Gastrocnemius medialis (tissue), 4 donors: ENCODE measurements at places on chromosomes 5 and 9.

DNA sequence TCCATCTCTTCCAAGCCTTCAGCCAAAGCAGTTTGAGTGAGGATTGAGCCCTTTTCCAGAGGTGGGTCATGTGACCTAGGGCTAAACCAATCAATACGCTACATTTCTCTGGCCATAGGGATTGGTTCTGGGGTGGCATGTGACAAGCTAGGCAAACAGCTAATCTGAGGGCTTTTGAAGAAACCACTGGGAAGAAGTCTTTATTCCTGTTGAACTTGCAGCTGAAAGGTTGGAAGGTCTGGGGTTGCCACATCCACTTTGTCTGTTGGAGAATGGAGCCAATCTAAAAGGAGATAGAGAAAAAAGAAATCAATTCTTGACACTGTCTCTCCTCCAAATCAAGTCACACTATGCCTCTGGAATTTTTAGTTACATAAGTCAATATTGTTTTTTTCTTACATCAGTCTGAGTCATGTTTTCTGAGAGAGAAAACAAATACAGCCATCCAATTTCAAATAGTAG lies 637.8 kb upstream of the WWC1 start:
- no peak for DNase-seq

- no peak for DNase-seq
These were observed 241.7 kb downstream of the DOCK8 start for GRCh38 chr9:456365-456764.

GRCh38 chr5:58149746-58150145 lies 310.1 kb downstream of the PLK2 start:
- DNase-seq = no peak

DNA sequence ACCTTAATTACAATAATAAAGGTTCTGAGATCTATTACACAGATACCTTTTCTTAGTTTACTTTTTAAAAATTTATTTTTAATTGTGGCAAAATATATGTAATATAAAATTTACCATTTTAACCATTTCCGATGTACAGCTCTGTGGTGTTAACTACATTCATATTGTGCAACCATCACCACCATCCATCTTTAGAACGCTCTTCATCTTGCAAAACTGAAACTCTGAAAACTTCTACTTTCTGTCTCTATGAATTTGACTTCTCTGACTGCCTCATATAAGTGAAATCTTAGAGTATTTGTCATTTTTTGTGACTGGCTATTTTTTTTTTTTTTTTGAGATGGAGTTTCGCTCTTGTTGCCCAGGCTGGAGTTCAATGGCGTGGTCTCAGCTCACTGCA lies 26.8 kb downstream of the WWC1 start:
- no peak for DNase-seq

GRCh38 chr5:118844351-118844750 lies 144.0 kb downstream of the DTWD2 start:
- no peak for DNase-seq

DNA sequence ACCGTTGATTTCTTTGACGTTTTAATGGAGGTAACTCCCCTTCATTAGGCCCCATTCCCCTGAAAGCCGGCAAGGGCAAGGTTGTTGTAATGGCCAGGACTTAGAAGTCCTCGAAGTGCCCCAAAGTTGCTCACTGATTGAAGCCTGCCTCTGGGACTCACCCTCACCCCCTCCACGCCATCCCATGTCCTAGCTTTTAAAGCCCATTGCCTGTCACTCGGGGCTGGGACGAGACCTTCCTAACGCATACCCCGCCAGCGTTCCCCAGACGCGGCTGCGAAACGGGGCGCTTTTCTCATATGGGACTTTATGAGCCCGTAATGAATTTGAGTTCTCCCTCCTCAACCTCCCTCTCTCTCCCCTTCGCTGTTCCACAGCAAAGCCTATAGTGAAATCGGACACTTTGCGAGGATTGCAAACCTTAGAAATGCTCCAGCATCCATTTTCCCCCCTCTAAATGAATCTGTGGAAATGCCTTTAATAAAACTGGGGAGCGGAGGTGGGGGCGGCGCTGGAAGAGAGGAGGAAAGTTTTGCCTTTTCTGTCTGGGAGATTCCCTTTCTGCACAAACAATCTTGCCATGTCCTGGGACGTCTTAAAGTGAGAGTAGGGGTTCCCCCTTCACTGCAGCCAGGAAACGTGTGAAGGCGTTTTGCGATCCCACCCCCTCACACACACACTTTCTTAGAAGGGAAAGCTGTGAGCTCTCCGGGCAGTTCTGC lies 1.5 kb downstream of the PAPPA start:
- DNase-seq = no peak

DNA sequence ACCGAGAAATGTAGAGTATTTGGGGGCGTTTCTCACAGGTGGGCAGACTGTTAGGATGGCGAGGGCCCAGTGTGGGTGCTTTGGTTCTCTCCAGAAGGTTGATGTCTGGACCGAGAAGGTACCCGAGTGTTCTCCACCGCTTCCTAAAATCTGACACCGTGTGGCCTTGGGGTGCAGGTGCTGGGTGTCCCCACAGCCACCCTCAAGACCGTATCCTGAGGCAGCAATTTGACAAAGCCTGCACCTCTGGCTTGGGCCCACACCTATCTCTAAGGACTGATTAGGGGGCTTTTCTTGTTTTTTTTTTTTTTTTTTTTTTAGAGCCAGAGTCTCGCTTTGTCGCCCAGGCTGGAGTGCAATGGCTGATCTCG lies 1.3 kb downstream of the PPP1R26 start:
- no peak for DNase-seq

GRCh38 chr9:33375238-33375840 lies 27.0 kb downstream of the AQP7 start:
- peak; percentile 17 for DNase-seq

DNA sequence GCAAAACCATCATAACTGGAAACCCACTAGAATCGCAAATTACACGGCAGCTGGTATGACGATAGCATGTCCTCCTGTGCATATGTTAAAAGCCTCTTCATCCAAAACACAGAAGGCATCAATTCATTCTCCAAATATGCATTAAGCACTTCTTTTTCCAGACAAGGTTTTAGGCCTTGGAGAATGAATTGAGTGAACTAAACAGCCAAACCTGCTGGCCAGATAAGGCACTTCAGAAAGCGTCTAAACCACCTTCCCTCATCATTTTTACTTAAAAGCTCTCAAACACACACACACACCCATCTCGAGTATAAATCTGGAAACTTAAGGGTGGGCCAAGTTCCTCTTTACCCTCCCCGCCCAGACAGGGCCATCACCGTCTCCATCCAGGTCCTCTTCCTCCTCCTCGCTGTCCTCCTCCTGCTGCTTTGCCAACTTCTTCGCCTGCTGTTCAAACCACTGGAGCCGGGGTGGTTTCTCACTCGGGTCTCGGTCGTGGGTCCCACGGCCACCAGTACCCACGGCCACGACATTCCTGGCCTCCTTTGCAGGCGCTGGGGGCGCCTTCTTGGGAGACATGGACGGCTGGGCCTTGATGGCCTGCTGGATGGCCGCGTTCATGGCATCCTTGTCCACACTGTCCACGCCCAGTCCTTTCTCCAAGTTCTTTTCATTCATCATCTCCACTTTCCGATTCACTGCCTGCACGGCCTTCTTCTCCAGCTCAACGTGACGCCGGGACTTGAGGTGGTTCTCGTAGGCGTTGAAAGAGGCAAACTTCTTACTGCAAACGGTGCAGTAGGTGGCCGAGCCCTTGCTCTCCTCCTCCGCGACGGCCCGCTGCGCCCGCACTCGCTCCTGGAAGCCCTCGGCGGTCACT lies 696 bp downstream of the ZNF622 start:
- no peak for DNase-seq

DNA sequence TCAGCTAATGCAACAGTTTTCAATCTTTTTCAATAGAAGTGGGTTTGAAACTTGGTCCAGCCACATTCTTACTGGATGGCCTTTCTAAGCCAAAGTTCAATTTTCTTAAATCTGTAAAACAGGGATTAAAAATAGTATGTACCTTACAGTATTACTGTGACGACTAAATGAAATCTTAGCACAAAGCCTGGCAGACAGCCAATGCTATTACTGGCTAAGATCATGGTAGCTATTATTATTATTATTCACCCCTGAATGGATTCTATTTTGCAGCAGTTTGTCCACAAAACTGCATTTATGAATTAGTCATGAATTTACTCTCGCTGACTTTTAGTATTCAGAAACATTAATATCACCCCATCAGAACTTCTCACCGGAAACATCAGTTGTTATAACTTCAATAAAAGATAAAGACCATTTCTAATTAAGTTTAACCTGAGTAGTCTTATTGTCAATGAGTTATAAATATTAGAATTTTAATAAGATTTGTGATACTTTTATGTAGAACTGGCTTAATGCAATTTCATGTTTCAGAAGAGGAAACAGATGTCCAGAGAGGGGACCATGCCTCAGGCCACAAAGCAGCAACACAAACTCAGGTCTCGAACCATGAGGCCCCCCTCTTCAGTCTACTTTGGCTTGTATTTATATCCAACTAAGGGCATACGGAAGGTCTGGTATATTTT lies 468.2 kb downstream of the ARHGEF28 start:
- no peak for DNase-seq

DNA sequence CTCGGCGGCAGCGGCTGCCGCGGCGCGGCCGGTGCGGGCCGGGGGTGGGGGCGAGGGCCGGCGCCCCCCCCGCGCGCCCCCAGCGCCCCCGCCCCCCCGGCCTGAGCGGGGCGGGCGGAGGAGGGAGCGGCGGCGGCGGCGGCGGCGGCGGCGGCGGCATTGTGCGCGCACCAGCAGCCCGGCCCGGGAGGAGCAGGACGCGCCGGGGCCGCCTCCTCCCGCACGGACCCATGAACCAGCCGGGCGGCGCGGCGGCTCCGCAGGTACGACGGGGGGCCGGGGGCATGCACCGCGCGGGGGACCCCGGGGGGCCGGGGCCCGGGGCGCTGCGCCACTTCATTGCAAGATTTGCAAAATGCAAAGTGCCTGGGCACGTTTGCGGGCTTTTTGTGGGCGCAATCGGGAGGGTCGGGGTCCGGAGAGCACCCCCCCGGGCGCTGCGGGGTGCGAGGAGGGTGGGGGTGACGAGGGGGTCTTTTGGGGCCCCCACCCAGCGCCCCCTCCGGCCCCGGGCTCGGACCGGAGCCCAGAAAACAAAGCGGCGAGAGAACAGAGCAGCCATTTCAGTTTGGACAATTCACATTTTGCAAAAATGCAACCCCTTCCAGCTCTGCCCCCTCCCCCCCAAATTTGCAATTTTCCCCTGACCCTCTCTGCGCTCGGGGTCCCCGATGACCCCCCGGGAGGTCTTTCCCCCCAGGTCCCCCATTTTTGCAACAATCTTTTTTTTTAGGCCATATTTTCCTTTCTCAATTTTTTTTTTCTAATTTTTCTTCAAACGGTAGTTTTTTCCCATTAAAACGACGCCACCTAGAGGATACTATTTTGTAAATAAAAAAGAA lies at the start of gene ZNF618:
Gene ZNF618 (plus strand): TSS at position 159 of the 842 bp plus-strand sequence. CDS start 72 bp downstream, at position 231.
- no peak for DNase-seq

GRCh38 chr5:37842048-37842447 lies 2.2 kb upstream of the GDNF start:
- DNase-seq = no peak

GRCh38 chr5:98968056-98968564 lies 39.3 kb upstream of the CHD1 start:
- no peak for DNase-seq

GRCh38 chr5:174453690-174454089 lies 270.7 kb upstream of the MSX2 start:
- DNase-seq = no peak

DNA sequence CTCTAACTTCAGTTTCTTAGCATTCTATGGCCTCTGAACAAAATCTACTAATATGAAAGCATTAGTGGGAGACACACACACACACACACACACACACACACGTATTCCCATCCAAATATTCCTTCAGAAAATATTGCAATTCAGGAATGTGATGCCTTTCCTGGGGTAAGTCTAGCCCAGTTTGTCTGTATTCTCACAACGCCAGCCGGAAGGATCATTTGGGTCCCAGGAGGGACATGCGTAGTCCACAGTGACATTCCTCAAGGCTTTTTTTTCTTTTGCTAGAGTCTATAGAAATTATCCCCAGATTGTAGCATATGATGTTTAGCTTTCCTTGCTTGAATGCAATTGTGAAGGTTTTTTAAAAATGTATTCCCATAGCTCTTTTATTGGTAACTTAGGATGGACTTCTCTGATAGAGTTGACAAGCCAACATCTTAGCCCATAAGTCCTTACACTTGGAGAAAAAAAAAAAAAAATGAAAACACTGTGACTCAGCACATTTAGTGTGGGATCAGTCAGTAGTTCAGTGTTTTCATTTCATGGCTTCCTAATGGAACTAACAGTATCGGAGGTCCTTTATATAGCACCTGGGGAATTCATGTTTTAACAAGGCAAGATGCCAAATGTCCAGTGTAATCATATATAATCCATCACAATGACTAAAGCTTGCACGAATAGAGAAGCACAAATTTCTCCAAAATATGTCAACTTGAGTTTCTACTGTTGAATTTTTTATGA lies 316.5 kb downstream of the DIRAS2 start:
- no peak for DNase-seq

GRCh38 chr5:171965745-171966144 lies 40.7 kb downstream of the FBXW11 start:
- no peak for DNase-seq

GRCh38 chr9:113164536-113165300 lies 13.9 kb downstream of the SLC31A2 start:
- peak; percentile 55 for DNase-seq

- no peak for DNase-seq
These were observed 68.4 kb upstream of the GARNL3 start for GRCh38 chr9:127195976-127196825.

- DNase-seq = no peak
These were observed 39.4 kb upstream of the HMCN2 start for GRCh38 chr9:130226112-130226511.

DNA sequence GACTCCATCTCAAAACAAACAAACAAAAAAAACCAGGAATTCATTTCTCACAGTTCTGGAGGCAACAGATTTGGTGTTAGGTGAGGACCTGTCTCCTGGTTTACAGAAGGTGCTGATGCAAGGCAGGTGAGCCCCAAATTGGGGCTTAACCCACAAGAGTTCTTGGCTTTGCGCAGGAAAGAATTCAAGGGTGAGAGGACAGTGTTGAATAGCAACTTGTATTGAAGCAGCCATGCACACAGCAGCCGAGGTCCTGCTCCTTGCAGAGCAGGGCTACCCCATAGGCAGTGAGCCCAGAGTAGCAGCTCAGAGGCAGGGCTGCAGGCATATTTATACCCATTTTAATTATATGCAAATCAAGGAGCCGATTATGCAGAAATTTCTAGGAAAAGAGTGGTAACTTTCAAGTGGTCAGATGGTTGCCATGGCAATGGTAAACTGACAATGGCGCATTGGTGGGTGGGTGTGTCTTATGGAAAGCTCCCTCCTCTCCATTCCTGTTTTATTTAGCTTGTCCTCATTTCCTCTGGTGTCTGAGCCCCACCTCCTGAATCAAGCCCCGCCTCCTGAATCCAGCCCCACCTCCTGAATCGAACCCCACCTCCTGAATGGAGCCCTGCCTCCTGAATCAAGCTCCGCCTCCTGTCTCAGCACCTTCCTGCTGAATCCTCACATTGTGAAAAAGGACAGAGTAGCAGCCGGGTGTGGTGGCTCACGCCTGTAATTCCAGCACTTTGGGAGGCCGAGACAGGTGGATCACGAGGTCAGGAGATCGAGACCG lies 34.5 kb upstream of the COL5A1 start:
- no peak for DNase-seq

- DNase-seq = no peak
These were observed 91.9 kb upstream of the PAPPA start for GRCh38 chr9:116061546-116062205.
